NCI-H460 (cell line): ENCODE measurements at places on chromosomes 13 and 19. TPM values are rescaled to one million over a fixed set of nuclear protein-coding genes. Genes with fewer than 3 reads are reported as not detected.
A peak's percentile ranks its signal among the peaks of the same experiment; 100 is the strongest.

- no peak for DNase-seq
Observed at GRCh38 chr13:26051657-26052311, at the start of gene SHISA2. TSS of gene SHISA2 (minus strand) at chr13:26052016. CDS start at chr13:26050975, 1,041 bp downstream.

GRCh38 chr19:11299946-11300810 is 4.2 kb downstream of the TSPAN16 start:
- DNase-seq = no peak

- DNase-seq = no peak
Observed at GRCh38 chr19:51090471-51090870, 7.8 kb upstream of the KLK14 start.

- no peak for DNase-seq
Observed at GRCh38 chr13:96621634-96622183, 372.6 kb downstream of the OXGR1 start.

- no peak for DNase-seq
Observed at GRCh38 chr13:78409172-78409571, 194.2 kb downstream of the POU4F1 start.

DNA sequence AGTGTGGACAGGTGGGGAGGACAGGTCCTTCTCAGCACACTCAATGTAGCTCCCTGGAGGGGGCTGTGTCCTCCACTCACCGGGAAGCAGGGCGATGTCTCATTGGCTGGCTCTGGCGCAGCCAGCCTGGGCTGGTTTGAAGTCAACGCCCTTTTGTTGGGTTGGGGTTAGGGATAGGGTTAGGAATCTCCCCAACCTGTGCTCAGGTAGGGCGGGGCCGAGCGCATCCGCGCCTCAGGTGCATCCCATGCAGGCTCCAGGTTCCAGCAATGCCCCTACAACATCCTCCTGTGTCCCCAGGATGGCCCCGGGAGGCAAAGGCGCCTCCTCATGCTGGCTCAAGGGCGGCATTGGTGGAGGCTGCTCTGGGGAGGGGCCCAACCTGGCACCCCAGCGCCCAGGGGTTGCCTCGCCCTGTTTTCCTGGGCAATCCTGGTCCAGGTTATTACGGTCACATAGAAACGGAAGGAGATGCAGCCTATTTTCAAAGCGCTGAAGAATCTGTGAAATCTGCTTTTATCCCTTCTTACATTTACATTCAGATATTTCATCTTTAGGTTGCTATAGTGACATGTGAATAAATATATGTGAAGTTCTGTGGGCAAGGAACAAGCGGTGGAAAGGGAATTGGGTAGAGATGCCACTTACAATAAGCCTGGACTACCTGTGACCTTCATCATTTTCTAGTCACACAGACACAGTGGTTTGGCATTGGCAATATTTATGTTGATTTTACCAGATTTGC is 74.3 kb downstream of the TM9SF2 start:
- no peak for DNase-seq

Gene GPR12
- not detected in 2 replicates for total RNA-seq

Gene PGLYRP2
- total RNA-seq = not detected in 2 replicates

DNA sequence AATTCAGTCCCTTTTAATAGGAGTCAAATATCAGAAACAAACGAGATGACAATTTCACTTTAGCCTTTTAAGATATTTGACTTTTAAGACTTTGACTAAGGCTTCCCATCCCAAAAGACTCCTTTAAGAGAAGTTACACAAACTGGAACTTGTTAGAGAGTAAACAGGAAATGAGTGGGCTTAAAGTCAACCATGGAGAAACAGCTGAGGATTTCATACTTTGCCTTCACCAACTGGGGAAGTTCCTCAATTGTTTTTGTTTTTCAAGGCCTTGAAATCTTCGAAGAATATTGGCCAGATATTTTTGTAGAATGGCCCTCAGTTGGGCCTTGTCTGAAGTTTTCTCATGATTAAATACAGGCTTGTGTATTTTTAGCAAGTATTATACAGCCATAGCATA is 227.3 kb downstream of the POU4F1 start:
- no peak for DNase-seq

Gene ZFR2
- not detected in 2 replicates for total RNA-seq

- DNase-seq = peak; percentile 42
Observed at GRCh38 chr13:38582133-38582532, 104.7 kb upstream of the FREM2 start.

GRCh38 chr13:103238441-103238840 is 172.2 kb upstream of the SLC10A2 start:
- DNase-seq = no peak

- DNase-seq = no peak
Observed at GRCh38 chr13:76538004-76538403, 348.2 kb downstream of the KCTD12 start.

GRCh38 chr13:30366088-30366487 is 56.2 kb upstream of the UBE2L5 start:
- DNase-seq = no peak

DNA sequence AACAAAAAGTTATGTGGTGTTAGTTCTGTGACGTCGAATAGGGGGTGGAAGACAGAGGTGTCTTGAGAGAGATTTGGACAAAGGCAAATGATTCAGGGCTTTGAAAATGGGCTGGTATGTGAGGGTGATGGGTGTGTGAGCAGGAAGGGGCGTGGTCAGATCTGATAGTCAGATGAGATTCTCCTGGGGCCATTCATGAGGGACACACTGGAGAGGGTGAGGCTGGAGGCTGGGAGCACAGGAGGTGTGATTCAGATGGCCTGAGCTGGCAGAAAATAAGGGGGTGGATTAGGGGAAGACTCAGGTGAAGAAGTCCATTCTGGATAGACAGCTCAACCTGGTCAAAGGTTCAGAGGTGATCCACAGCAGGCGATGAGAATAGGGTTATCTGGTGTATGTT is 28.0 kb downstream of the CYP4F22 start:
- DNase-seq = no peak

GRCh38 chr13:37069597-37070103 is 10.2 kb upstream of the SUPT20H start:
- DNase-seq = no peak

Gene LATS2
- 16.7 and 19.1 TPM in 2 replicates for total RNA-seq

DNA sequence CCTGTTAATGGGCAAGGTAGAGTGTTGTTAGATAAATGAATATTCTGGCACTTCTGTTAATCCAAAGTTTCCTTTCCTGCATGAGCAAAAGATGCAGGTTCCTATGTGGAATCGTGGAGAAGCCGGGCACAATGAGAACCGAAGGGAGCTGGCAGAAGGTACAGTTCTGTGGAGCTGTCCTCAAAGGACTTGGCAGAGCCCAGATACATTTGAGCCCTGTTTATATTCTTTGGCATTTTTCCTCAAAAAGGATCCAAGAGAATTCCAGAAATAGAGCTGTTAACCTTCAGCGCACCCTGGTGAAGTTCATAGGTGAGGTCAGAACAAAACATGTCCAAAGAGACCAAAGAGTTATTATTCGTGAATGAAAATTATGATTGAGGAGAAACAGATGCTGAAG is 4.0 kb upstream of the DLEU7 start:
- DNase-seq = no peak

GRCh38 chr19:19530423-19530804 is 1.7 kb downstream of the YJEFN3 start:
- no peak for DNase-seq

- DNase-seq = no peak
Observed at GRCh38 chr19:6971366-6971765, 49.9 kb downstream of the MBD3L2B start.

DNA sequence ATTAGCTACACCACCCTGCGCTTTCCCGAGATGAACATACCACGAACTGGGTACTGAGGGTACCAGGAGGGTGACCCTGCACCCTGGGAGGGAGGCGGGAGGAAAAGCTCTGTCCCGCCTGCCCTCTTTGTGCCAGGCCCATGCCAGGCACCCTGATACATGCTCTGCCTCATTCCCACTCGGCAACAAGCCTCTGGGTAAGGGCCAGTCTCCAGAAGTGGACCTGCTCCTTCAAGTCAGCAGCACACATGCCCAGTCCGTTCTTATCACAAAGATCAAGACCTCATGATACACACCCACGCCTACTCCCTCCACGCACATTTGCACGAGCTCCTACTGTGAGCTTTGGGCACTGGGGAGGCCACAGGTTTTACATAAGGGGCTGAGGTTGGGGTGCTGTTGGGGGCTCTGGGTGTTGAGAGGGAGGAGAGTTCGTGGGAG is 2.0 kb upstream of the FFAR1 start:
- no peak for DNase-seq
